Liver (tissue), 10 donors: ENCODE measurements at places on chromosomes 2 and 18.

- no peaks in the 10 kb centered on the region for H3K36me3 ChIP-seq
- H3K27me3 ChIP-seq, result no peaks in the 10 kb centered on the region
- H3K4me3 ChIP-seq, result no peak overlapping the region
- H3K27ac ChIP-seq, result no peak overlapping the region
- no peaks in the 10 kb centered on the region for H3K4me1 ChIP-seq
- DNase-seq, result no peak
Measured at GRCh38 chr2:110948027-110948674, 172.6 kb upstream of the BCL2L11 start.

- H3K4me1 ChIP-seq, result no peaks in the 10 kb centered on the region
- no peak overlapping the region for H3K27ac ChIP-seq
- H3K27me3 ChIP-seq, result no peaks in the 10 kb centered on the region
Measured at GRCh38 chr2:37721201-37721560, 49.7 kb upstream of the CDC42EP3 start.

- H3K4me3 ChIP-seq, result no peak overlapping the region
- no peaks in the 10 kb centered on the region for H3K36me3 ChIP-seq
- H3K27me3 ChIP-seq, result no peaks in the 10 kb centered on the region
Measured at GRCh38 chr2:124281541-124281940, 256.5 kb downstream of the CNTNAP5 start.

- no peaks in the 10 kb centered on the region for H3K27me3 ChIP-seq
- H3K36me3 ChIP-seq, result no peaks in the 10 kb centered on the region
- H3K4me1 ChIP-seq, result no peaks in the 10 kb centered on the region
- H3K27ac ChIP-seq, result no peak overlapping the region
- H3K4me3 ChIP-seq, result no peak overlapping the region
- no peak for DNase-seq
Measured at GRCh38 chr2:1020206-1020605, 69.6 kb downstream of the SNTG2 start.

DNA sequence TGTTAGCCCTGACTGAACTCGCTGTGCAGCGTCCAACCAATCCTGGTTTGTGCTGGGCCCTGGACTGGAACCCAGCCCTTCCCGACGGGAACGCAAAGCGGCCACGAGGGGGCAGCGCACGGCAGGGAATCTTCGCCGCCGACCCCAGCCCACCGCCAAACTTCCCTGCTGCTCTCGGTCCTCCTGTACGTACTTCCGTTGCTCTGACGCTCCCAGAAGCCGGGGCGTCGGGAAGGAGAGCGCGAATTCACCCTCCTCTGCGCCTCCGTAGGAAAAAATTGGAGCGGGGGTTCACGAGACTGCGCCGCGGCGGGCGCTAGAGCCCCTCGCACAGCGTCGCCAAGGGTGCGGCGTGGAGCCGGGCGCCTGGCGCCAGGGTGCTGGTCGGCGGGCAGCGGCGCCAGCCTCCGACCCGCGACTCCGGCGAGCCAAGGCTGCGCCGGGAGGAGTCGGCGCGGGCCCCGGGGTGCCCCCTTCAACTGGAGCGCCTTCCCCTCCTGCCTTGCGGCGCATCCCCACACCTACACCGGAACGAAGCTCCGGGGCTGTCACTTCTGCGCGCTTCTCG lies 873 bp upstream of the SH3RF3 start:
- H3K4me3 ChIP-seq, result peak overlapping the region; percentile 68
- H3K4me1 ChIP-seq, result peaks cover 9% of the 10 kb centered on the region
- H3K27ac ChIP-seq, result peak overlapping the region; percentile 61
- no peaks in the 10 kb centered on the region for H3K36me3 ChIP-seq

DNA sequence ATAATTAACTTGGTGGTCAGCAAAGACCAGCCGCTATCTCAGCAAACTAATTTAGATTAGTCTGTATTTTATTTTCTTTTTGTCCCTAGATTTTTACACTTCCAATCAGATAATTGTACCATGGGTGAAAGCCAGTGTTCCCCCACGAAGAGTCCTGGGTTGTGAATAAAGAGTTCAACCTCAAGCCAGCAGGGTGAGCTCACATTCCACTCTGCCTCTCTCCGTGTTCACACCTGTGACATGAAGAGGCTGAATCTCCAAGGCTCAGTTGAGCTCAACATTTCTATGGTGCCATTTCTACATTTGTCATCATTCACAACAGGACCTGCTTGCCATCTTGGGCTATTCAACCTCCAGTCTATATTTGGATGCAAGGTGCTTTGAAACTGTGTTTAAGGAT lies 771.5 kb downstream of the GALR1 start:
- DNase-seq, result no peak
- no peak overlapping the region for H3K4me3 ChIP-seq
- no peak overlapping the region for H3K27ac ChIP-seq
- no peaks in the 10 kb centered on the region for H3K27me3 ChIP-seq
- H3K36me3 ChIP-seq, result no peaks in the 10 kb centered on the region
- H3K4me1 ChIP-seq, result no peaks in the 10 kb centered on the region

DNA sequence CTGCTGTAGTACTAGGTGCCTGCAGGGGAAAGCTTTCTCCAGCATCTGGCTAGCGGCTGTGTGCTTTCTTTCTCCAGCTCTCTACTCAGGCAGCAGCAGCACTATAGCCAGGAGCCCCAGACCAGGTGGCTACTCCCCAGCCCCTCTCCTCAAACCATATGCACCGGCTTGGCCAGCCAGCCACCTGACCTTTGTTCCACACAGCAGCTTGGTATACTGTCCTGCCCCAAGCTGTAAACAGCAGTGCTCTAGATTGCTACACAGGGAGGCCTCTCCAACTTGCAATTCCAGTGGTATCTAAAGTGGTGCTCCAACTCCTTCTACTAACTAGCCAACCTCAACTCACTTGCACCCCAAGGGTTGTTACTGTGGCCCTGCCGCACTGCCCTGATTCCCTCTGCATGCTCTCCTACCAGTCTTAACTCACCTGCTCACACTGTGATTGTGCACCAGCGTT lies 19.6 kb downstream of the LDAH start:
- no peak overlapping the region for H3K27ac ChIP-seq
- no peak overlapping the region for H3K4me3 ChIP-seq
- no peaks in the 10 kb centered on the region for H3K27me3 ChIP-seq
- no peak for DNase-seq
- no peaks in the 10 kb centered on the region for H3K36me3 ChIP-seq
- peaks cover 5% of the 10 kb centered on the region for H3K4me1 ChIP-seq

- DNase-seq, result peak; percentile 49
- H3K4me3 ChIP-seq, result peak overlapping the region; percentile 28
- peak overlapping the region; percentile 28 for H3K27ac ChIP-seq
- peaks cover 7% of the 10 kb centered on the region for H3K4me1 ChIP-seq
- no peaks in the 10 kb centered on the region for H3K27me3 ChIP-seq
Measured at GRCh38 chr2:45778720-45779171, 127.3 kb downstream of the PRKCE start.

DNA sequence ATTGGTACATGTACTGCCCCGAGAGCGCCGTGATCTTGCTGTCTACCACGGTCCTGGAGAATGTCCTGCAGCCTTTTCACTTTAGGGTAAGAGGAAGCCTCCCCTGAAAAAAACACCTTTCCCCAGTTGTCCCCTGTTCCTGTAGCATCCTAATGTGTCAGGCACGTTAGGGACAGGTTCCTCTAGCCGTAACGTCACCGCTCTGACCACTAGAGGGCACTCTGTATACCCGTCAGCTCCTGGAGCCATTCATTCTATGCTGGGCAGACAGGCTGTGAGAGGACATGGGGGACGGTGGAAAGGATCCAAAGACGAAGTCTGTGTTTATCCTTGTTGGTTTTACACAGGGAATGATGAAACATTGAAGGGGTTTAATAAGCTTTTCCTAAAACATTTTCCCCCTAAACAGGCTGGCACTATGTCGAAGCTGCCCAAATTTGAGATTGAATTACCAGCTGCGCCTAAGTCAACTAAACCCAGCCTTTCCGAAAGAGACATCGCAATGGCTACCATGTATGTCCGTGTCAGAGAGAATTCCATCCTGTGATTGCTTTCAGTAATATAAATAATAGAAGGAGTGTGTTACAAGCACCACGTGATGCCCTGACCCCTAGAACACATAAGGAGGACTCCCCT lies 12.7 kb downstream of the RMC1 start:
- H3K4me1 ChIP-seq, result peaks cover 1% of the 10 kb centered on the region
- H3K36me3 ChIP-seq, result peaks cover 46% of the 10 kb centered on the region
- DNase-seq, result peak; percentile 80
- no peaks in the 10 kb centered on the region for H3K27me3 ChIP-seq
- peak overlapping the region; percentile 23 for H3K27ac ChIP-seq
- H3K4me3 ChIP-seq, result no peak overlapping the region

GRCh38 chr18:73961804-73962203 lies 185.8 kb downstream of the FBXO15 start:
- no peak overlapping the region for H3K27ac ChIP-seq
- no peak overlapping the region for H3K4me3 ChIP-seq
- no peaks in the 10 kb centered on the region for H3K4me1 ChIP-seq
- no peak for DNase-seq
- no peaks in the 10 kb centered on the region for H3K36me3 ChIP-seq

DNA sequence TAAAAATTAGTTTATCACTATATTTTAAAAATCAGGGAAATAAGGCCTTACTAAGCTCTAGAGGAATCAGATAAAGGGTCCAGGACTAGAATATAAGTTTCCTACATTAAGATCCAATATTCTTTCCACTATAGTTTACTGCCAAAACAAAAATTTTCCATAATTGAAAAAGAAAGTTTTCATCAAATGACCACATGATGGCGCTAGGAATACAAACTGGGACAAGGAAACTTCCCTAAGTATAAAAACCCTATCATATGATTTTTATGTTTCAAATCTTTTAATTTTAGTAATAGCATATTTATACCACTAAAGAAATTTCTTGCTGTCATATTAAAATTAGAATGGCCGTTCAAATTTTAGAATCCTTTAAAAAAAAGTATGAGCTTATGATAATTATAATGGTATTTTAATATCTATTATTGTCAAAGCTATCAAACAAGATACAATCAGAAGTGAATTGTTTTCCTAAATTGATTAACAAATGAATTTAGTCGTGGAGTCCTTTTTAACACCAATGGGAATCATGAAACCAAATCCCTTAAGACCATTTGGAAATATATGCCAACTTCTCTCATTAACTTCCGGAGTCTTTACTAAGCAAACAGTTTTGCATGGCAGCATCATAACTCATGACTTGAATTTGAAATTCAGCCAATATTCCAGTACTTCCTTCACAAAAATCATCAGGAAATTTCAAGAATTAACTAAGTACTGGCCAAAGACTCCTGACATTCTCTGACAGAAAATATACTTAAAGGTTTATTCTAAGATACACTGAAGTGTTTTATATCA lies 70.3 kb downstream of the SCN1A start:
- no peak overlapping the region for H3K27ac ChIP-seq
- no peak overlapping the region for H3K4me3 ChIP-seq
- H3K4me1 ChIP-seq, result no peaks in the 10 kb centered on the region
- H3K27me3 ChIP-seq, result no peaks in the 10 kb centered on the region

DNA sequence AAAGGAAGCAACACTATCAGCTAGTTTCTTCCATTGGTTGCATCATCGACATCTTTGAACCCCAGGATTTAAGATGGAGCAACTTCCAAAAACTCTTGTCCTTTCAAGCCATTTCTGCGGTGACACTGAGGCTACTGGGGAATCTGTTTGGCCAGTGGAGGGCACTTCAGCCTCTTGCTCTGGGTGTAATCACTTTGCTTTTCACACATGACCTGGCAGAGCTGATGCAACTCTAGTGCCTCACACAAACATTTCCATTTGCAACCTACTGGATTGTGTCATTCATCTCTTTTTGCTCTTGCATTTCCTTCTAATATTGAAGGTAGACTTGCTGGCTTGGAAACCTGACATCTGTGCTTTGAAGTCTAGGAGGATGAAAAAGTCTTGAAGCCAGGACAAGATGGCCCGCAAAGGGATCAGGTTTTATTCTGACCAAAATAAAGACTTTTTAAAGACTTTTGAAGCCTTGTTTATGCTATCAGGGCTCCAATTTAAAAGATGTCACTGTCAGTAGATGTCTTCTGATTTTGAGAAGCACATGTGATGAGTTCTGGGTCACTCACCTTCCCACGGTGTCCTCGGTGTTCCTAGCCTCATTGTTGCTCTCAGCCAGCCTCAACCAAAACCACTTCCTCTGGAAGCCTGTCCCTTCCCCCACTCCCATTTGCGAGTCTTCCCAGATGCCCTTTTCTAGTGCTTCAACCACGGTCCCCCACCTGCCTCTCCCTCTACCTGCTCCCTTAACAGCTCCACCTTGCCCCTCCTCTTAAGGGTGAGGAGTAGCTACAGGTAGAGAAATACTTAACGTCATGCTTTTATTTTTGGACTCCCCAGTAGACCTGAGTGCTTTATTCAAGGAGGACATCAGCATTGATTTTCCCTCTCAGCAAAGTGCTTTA lies 69.7 kb upstream of the KCNE4 start:
- no peaks in the 10 kb centered on the region for H3K27me3 ChIP-seq
- H3K4me3 ChIP-seq, result no peak overlapping the region
- no peaks in the 10 kb centered on the region for H3K4me1 ChIP-seq
- DNase-seq, result no peak
- H3K36me3 ChIP-seq, result no peaks in the 10 kb centered on the region

DNA sequence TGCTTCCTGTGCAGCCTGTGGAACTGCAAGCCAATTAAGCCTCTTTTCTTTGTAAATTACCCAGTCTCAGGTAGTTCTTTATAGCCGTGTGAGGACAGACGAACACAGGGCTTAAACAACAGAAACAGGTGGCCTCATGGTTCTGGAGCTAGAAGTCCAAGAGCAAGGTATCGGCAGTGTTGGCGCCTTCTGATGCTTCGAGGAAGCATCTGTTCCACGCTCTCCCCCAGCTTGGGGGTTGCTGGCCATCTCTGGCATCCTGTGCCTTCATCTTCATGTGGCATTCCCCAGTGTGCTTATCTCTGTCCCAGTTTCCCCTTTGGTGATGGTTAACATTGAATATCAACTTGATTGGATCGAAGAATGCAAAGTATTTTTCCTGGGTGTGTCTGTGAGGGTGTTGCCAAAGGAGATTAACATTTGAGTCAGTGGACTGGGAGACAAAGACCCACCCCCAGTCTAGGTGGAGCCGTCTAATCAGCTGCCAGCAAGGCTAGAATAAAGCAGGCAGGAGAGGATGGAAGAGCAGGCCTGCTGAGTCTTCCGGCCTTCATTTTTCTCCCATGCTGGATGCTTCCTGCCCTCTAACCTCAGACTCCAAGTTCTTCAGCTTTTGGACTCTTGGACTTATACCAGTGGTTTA lies 287.6 kb downstream of the PHLPP1 start:
- no peak overlapping the region for H3K4me3 ChIP-seq
- DNase-seq, result no peak
- no peaks in the 10 kb centered on the region for H3K27me3 ChIP-seq
- H3K4me1 ChIP-seq, result peaks cover 4% of the 10 kb centered on the region

DNA sequence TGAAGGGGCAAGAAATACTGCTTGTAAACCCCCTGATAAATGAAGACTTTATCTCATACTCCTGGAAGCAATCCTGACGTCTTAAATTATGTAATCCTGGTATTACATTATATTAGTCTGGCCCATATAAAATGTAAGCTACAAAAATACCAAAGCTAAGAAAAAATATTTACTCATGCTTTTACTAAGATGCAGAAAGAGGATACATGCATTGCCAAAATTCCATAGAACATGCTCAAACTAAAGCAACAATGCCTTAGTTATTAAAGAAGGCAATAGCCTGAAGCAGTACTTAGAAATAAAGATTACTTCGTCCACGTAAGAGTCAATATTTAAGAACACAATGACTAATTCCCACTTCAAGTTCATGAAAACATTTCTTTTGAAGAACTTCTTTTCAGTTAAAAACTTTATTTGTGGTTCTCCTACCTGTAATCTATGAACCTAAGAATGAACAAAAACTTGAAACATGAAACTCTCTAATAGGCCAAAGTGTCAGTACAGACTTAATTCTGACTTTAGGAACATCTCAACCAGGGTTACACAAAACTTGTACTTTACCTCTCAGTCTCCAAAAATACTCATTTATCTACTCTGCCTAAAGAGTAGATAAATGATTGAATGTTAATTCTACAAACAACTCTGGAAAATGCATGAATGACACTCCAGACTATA lies 117.3 kb downstream of the THADA start:
- H3K27me3 ChIP-seq, result no peaks in the 10 kb centered on the region
- no peak overlapping the region for H3K27ac ChIP-seq
- no peaks in the 10 kb centered on the region for H3K4me1 ChIP-seq
- H3K4me3 ChIP-seq, result no peak overlapping the region
